ENCODE measurements at places on chromosomes 3 and 15.
A peak's percentile ranks its signal among the peaks of the same experiment; 100 is the strongest.

DNA sequence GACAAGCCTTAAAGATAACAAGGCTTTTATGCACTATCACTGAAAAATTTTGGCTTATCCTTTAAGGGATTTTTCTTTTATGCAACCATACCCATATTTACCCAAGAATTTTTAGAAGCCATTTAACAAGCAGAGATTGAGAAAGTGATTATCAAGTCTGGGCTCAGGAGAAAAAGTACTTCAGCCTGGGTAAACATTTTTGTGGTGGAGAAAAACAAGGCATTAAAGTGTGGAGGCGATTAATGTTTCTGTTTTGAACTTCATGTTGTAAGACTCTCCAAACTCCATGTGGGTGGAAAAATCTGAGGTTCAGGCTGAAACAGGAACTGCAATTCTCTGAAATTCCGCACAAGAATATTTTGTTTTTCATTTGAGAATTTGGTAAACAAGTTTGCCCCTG, 260.4 kb upstream of the KCNMB2 start:
- DNase-seq = no peak

- DNase-seq = no peak
Observed at GRCh38 chr3:119524931-119525662, 26.8 kb downstream of the TIMMDC1 start.

DNA sequence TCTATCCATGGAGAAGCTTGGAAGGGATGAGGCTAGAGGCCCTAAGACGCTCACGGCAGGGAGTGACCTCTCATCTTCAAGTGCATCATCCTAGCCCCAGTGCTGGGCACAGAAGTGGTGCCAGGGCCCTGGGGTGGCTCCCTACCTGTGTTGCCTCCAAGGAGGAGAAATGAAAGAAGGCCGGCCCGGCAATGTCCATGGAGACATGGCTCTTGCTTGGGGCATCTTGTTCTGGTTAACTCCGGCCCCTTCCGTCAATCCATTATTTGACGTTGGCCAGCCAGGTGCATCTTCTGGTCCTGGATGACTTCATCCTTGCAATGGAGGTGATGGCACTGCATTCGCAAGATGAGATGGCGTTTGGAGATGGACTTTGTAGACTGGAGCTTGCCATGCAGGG, 83.2 kb upstream of the ALDH1L1 start:
- no peak for DNase-seq

DNA sequence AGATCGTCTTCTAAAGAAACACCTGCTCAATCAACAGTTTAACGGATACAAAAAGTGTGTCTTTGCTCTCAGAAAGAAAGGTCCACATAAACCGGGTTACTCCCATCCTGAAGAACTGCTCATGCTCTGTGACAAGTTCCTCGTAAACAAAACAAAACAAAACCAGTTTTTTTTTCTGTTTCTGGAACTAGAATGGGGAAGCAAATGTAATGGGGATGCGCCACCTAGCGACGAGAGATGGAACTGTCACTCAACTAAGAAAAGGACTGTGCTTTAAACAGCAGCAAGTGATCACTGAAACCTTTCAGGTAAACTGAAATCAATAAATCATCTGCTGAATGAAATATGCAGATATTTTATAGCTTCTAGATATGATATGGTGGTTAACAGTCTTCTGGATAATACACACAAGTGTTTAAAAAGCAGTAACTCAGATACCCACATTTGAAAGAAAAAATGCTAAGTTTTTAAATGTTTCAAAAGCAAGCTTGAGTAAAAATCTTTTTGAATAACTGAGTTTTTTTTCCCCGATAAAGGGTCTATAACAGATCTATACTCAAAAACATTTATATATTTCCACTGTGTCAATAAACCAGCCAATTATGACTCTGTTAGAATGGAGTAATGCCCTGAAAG, 10.9 kb downstream of the TM2D3 start:
- peak; percentile 64 for DNase-seq

GRCh38 chr3:49868862-49869466, 742 bp downstream of the CAMKV start:
- no peak for DNase-seq

GRCh38 chr3:48241796-48242455, 1.0 kb downstream of the ZNF589 start:
- no peak for DNase-seq

- DNase-seq = no peak
Observed at GRCh38 chr3:96172917-96173316, 641.5 kb upstream of the EPHA6 start.

DNA sequence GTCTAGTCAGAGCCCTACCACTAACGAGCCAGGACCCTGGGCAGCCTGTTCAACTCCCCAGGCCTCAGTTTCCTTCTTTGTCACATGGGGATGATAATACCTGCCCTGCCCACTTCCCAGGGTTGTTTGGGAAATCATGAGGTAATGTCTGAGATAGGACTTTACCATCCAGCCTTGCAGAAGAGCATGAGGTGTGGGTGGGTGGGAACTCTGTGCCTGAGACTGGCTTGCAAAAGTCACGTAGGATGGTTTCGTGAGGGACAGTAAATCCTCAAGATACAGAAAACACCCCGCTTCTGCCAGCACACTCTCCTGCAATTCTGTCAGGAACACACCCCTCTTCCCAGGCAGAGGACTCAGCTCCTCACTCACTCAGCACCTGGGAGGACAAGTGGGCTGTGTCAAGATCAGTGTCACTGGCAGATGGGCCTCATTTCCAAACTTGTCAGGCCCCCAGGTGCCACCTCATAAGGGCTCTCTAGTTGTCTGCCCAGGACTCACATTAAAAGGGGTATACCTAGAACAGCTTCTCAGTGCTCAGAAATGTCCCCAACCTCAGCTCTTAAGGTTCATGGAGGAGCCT, 58.4 kb downstream of the DAPK2 start:
- no peak for DNase-seq

DNA sequence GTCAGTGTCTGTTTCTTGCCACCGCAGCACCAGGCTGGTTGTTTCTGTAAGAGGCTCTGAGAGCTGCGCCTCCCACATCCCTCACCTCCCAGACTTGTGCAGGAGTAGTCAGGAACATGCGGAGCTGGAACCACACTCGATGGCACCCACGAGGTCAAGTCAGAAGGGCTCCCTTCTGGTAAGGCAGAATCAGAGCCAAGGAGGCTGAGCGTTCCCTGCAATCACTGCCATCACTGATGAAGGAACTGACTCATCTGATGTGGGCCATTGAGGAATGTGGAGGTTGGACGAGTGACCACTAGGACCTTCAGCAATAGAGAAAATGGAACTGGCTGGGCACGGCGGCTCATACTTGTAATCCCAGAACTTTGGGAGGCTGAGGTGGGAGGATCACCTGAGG, 35.7 kb upstream of the BLM start:
- no peak for DNase-seq

GRCh38 chr3:154884952-154885351, 195.2 kb upstream of the MME start:
- DNase-seq = no peak

- no peak for DNase-seq
Observed at GRCh38 chr15:85625856-85626255, 168.9 kb downstream of the KLHL25 start.

DNA sequence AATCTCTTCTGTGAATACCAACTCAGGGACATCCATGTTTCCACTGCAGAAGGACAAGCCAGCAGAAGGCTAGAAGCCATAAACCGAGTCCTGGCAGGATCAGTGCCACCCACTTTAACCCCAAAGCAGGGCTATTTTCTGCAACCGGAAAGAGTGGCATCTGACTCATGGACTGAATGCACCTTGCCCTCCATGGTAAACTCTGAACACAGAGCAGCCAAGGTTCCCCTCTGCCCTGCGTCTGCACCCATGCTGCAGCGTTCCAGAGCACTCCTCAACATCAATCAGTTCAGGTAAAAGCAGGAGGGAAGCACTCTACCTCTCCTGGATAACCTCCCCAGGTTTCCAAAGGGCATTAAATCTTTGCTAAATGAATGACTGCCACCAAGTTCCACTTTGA, 801 bp upstream of the NGRN start:
- DNase-seq = no peak

DNA sequence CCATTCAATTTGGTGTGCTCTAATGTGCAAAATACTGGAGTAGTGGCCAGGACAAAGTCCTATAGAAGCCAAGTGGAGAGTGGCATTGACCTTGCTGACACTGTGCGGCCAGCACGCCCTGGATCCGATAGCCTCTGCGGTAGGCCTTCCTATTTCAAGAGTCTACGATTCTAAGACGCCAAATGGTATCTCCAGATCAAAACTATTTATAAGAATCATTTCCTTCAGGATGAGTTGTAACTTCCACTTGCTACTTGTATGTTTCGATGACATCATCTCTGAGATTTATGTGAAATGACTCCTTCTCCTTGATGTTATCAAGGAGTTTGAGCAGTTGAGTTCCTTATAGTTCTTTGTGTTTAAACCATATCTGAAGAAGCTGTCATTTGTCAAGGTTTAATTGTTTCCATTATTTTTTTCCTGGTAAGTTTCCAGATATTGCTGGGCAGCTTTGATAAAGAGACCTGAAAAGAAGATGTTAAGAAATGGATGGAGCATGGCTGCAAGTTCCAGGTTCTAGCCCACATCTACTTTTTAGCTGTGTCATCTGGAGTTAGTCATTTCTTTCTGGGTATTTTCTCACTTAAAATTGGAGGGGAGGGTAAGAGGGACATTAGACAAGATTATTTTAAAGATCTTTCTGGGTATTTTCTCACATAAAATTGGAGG, 71.8 kb downstream of the TMEM44 start:
- no peak for DNase-seq

DNA sequence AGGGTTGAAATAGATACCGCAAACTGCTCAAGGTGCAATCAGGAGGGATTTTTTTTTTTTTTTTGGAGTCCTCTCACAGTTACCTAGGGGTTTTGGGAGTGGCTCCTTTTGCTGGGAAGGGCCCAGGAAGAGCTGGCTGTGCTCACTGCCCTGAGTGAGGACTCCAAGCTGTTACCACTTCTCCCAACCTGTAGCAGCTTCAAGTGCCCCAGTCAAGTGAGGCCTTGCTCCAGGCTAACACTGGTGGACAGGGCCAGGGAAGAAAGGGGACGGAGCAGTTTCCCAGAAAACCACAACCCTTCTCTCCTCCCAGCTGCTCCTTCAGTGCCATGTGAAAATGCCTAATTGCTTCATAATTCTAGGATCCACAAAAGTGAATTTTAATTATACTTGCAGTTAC, 274.3 kb downstream of the SUCLG2 start:
- DNase-seq = no peak

DNA sequence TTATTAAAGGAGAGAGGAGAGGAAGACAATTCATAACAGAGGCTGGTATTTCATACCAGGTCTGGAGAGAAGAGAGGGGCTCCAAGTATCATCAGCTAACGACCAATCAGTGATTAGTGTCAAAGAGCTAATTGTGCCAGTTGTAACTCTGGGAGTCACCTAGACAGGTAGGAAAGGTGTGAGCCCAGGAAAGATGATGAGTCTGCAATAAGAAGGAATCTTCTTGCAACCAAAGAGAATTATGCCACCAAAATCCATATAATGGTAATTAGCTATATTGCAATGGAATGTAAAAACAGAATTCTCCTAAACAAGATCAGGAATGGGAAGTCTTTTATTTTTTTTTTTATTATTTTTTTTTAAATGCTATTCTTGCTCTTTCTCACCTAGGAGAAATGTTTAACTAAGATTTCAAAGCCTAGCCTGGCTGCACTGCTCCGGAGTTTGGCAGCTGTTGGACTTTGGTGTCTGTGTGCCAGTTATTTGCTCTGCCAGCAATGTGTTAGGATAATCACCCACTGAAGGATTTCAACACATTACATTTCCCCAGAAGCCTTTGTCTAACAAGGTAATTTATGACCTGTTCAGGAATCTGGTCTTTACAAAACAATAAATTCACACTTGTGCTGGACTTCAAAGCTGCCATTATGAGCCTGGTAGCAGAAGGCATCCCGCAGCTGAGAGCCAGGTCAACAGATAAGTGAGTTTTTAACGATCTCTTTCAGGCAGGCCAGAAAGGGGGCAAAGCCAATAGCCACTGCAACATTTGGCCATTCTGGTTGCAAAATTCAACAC, 89.4 kb downstream of the FOXB1 start:
- DNase-seq = no peak

GRCh38 chr15:81531109-81531592, 157.1 kb upstream of the TMC3 start:
- DNase-seq = no peak

DNA sequence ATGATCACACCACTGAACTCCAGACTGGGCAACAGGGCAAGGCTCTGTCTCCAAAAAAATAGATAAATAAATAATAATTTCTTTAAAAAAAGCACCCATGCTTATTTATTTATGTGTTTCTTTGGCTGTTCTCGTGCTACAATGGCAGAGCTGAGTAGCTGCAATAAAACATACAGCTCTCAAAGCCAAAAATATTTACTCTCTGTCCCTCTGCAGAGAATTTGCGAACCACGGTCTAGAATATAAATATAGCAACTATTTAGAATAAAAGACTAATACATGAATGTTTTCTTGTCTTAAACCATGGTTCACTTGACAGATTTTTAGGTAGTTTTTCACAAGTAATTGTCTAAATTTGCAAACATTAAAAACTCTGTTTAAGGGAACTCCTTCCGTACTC, 72.7 kb downstream of the ADAM10 start:
- DNase-seq = no peak

- DNase-seq = no peak
Observed at GRCh38 chr3:176909044-176909443, 288.2 kb downstream of the TBL1XR1 start.

GRCh38 chr3:14538451-14539088, 1.6 kb downstream of the GRIP2 start:
- DNase-seq = no peak

GRCh38 chr3:177906126-177906511, 630.1 kb upstream of the KCNMB2 start:
- DNase-seq = no peak

GRCh38 chr3:50275141-50275995, 3.5 kb upstream of the LSMEM2 start:
- no peak for DNase-seq

GRCh38 chr15:77042955-77043920, 27.7 kb downstream of the TSPAN3 start:
- DNase-seq = no peak

Measured in HFF-Myc (cell line).